ENCODE measurements at places on chromosomes 6 and 20. TPM values are rescaled to one million over a fixed set of nuclear protein-coding genes. Genes with fewer than 3 reads are reported as not detected.

Gene C2
- 1.5 TPM for total RNA-seq

Gene LGSN
- total RNA-seq: not detected

Gene IYD
- not detected for total RNA-seq

Gene NSFL1C
- 73.2 TPM for total RNA-seq

Gene EFHC1
- 1.0 TPM for total RNA-seq

Gene PKIB
- total RNA-seq: 0.36 TPM

Gene ENPP3
- 2.7 TPM for total RNA-seq

Gene DDX43
- 1.3 TPM for total RNA-seq

Gene NCOA3
- 104 TPM for total RNA-seq

Gene TNFAIP3
- total RNA-seq: 53.9 TPM

Gene BCL2L1
- 73.4 TPM for total RNA-seq

Gene TRIM40
- total RNA-seq: not detected

Gene CHRNA4
- total RNA-seq: not detected

Gene MUCL3
- not detected for total RNA-seq

Gene FAM210B
- 6.7 TPM for total RNA-seq

Gene PRRT1
- not detected for total RNA-seq

Gene RNF39
- total RNA-seq: not detected
